ELF-1 (cell line): ENCODE measurements at places on chromosomes 13 and 19.

GRCh38 chr19:10422846-10423245 lies 2.5 kb downstream of the PDE4A start:
- no peak for DNase-seq

- no peak for DNase-seq
These were observed 316.4 kb downstream of the TEX29 start for GRCh38 chr13:111636804-111637203.

- no peak for DNase-seq
These were observed 7.3 kb upstream of the C13orf46 start for GRCh38 chr13:113981194-113981605.

- peak; percentile 76 for DNase-seq
These were observed at the start of gene LRRC8E for GRCh38 chr19:7888145-7888825. Gene LRRC8E (plus strand): TSS chr19:7888510. CDS start chr19:7895604, 7,094 bp downstream.

DNA sequence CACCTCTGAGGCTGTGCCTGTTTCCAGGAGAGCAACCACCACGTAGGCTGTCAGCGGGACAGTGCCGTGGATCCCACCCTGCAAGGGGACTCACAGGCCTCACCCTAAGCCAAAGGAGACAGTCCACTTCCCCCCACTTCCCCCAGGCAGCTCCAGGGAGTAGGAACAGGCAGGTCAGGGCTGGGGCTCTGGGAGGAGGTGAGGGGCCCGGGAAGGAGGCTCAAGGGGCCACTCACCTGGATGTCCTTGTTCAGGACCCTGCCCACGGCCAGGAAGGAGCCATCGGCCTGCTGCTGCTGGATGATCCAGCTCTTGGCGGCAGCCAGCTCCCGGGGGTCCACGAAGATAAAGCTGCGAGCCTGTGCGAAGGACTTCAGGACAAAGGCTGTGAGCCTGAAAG lies 25.6 kb downstream of the F2RL3 start:
- DNase-seq = no peak

DNA sequence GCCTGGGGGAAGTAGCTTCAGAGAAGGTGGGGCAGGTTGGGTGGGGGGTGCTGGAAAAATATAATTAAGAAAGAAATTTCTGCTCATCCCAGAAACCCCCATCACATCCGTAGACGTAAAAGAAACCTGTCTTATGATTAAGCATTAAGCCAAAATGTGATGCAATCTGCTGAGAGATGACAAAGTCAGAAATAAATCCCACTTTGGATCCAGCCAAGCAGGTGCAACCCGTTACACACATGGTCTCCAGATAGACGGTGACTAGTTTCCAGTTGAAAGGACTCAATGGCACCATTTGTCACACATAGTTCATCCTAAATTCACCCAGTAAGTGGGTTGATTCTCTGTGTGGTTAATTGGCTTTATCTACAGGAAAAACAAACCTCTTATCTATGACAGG lies 34.1 kb downstream of the PSG5 start:
- DNase-seq = no peak

GRCh38 chr19:42409477-42409876 lies 17.7 kb downstream of the LIPE start:
- no peak for DNase-seq

DNA sequence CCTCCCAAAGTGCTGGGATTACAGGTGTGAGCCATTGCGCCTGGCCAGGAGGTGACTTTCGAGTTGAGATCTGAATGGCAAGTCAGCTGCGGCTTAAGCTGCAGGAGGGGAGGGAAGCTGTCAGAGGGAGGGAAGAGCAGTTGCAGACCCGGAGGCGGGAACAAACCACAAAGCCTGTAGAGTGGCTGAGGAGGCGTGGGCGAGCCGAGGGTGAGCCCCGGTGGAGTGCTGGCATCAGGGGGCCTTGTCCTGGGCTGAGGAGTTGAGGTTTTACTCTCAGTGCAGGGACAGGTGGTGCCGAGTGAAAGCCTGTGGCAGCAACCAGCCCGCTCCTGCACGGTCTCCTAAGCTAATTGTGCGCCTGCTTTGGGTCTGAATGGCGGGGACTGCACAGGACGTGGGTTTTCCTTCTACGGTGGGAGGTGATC lies 24.2 kb downstream of the PPP1R37 start:
- peak; percentile 69 for DNase-seq

DNA sequence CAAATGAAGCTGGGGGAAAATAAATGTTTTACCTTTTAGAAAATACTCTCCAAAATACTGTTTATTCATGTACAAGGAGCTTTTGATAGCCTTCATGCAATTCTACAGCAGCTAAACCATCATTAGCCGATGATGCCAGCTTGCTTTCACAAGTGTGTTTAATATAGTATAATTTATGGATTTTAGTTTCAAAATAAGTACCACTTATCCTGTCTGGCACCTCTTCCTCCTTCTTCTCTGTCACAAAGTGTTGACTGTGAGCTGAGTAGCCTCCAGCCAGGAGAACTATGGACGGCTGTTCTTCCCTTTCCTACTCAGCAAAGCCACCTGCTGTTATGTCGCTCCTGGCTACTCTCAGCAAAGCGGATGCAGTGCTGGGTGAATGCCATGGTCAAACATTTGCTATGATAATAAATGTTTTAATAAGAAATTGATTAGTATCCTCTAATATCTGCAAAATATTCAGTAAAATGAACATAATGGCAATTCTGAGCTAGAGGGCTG lies 238.2 kb downstream of the LIG4 start:
- no peak for DNase-seq

GRCh38 chr19:6853868-6854267 lies 33.5 kb upstream of the ADGRE1 start:
- DNase-seq = no peak

- DNase-seq = no peak
These were observed 1.3 kb upstream of the GJB2 start for GRCh38 chr13:20193907-20194631.

DNA sequence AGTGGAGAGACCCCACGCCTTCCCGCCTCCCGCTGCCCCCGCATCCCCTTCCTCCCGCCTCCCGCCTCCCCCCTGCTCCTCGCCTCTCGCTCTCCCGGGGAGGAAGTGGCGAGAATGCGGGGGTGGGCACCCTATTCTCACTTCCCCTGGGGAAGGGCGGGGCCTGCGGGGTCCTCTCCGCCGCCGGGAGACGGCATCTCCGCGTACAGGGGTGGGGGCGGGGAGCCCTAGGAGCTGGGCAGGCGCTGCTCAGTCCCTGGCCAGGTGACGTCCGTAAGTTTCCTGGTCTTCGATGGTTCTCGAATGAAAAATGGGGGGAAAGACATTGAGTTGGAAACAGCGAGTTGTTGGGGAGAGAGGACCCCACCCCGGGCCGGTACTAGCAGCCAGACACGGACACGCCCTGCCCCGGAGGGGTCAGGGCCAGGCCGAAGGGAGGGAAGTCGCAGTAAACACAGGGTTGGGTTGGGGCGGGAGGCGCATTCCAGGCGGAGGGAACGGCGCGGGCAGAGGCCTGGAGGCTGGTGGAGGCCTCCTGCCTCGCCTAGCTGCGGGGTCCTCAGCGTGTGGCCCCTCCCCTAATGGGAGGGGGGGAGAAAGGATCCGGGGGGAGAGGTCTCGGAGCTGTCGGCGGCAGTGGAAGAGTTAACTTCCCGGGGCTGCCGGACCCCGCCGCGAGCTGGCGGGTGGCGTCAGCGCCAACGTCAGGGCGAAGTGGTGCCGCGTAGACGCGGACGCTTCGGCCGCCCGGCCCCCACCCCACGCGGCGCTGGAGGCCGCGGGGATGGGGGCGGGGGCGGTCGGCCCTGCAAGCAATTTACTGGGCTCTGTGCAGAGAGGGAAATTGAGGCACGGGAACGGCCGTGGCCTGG lies 10.4 kb upstream of the JUND start:
- DNase-seq = peak; percentile 97

- peak; percentile 52 for DNase-seq
These were observed 74.9 kb downstream of the WTIP start for GRCh38 chr19:34556488-34556887.

DNA sequence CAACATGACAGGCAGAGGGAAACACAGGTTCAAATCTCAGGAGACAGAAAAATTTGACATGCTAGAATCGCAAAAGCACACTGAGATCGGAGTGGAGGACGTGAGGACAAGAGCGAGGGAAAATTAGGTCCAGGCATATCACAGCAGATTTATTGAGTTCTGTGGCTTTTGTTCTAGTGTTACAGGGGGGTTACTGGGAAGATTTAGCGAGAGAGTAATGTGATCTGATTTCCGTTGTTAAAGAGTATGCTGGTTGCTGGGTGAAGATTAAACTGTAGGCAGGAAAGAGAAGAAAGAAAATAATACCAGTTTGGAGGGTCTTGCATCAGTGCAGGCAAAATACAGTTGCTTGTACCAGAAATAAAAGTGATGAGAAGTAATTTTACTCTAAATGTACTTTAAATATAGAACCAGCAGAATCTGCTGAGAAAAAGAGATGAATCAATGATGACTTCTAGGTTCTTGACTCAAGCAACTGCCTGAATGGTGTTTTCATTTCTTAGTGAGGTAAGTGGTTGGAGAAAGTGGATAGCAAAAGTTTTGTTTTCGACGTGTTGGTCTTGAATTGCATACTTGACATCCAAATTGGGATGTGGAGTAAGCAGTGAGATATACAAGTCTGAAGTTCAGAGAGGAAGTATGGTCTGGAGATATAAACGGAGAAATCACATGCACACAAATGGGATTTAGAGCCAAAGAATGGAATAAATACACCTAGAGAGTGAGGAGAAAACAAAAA lies 35.7 kb downstream of the UFM1 start:
- no peak for DNase-seq

DNA sequence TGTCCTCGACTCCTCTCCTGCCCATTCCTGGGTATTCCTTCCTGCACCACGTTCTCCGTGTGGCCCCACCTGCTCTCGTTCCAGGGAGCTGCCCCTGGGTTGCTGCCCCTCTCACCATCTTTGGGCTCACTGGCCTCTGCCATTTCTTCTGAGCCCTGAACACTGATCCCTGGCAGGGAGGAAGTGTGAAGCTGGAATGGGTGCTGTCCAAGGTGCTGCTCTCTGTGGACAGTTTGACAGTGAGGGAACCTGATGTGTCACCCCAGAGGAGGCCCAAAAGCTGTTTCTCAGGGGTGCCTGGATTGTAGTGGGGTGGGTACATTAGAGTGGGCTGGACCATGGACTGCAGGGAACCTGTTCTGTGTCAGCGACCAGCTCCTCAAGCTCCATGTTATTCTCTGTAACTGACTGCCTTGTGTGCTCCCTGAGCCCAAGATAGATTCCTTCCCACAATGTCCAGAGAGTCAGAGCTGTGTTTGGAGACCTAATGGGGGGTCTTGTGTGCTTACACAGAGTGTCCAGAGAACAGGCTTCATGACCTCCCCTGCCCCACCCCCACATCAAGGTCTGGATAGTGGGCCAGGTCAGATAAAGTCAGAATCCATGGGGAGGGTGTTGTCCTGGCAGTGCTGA lies 7.2 kb upstream of the CEACAM8 start:
- peak; percentile 38 for DNase-seq

DNA sequence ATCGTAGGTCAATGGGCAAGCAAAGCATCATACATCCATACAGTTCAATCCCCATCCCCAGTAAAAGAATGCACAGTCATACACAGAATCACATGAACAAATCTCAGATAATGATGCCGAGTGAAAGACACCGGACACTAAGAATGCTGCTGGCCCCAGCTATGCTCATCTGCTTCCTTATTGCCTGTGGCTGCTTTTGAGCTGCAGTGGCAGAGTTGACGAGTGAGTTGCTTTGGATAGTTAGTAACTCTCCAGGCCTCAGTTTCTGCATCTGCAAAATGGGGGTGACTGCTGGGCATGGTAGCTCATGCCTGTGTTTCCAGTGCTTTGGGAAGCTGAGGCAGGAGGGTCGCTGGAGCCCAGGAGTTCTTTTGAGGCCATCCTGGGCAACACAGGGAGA lies 12.9 kb upstream of the NFIC start:
- no peak for DNase-seq

DNA sequence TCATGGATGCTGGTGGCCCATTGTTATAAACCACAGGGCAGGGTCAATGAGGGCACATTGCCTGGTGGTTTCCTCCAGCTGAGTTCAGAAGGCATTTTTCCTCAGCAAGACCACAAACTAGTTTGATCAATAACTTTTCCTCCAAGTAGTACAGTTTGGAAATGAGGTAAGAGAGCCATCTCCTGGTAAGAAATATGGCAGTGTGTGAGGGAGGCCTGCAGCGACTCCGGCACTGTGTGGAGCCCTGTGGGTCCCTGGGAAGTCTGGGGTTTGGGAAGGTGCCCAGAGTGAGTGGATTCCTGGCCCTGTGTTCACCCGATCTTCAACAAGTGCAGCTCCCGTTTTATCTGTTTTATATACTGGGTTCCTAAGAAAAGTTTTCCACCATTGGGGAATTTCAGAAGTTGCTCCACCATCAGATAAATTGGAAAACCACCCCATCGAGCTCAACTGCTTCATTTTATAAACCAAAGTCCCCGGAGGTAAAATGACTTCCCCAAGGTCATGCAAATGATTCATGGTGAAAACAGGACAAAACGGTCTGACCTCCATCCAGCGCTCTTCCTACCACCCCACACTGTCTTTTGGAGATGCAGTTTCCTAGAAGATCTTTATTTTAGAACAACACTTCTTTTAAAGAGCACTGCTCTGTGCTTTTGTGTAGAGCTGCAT lies 148.4 kb downstream of the KATNAL1 start:
- DNase-seq = no peak

DNA sequence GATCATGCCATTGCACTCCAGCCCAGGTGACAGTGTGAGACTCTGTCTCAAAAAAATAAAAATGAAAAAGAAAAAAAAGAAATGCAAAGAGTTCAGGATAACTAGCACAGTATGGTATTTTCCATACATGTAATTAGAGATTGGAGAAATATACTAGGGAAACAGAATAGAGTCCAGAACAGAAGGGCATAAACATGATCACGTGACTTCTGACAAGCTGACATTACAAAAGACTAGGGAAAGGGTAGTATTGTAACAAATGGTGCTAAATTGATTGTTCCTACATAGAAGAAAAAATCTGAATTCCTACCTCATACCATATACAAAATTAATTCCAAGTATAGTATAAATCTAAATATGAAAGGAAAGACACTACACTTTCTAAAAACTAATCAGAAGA lies 1.3 kb upstream of the NLRP5 start:
- DNase-seq = no peak

- DNase-seq = peak; percentile 18
These were observed 148.0 kb downstream of the PRR20E start for GRCh38 chr13:57314897-57315520.

- DNase-seq = no peak
These were observed 122.5 kb downstream of the STK24 start for GRCh38 chr13:98454389-98454881.

DNA sequence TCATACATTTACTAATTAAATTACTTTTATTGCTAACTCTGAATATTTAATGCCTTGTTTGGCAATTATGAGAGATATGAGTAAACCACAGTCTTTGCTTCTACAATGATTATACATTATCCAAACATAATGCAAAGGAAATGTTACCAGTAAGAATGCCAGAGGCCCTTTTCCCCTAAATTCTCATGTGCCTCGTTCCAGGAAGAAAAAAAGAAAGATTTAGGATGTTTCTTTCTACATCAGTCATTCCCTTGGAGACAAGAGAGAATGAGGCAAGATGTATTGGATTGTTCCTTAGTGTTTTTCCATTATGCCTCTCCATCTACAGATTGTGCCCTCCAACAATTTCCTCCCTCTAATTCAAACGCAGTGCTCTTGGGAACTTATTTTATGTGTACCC lies 50.1 kb downstream of the ITGBL1 start:
- DNase-seq = no peak
